ENCODE measurements at places on chromosomes 16 and 17.

- DNase-seq = no peak
Measured at GRCh38 chr17:63741143-63741407, 524 bp downstream of the STRADA start.

DNA sequence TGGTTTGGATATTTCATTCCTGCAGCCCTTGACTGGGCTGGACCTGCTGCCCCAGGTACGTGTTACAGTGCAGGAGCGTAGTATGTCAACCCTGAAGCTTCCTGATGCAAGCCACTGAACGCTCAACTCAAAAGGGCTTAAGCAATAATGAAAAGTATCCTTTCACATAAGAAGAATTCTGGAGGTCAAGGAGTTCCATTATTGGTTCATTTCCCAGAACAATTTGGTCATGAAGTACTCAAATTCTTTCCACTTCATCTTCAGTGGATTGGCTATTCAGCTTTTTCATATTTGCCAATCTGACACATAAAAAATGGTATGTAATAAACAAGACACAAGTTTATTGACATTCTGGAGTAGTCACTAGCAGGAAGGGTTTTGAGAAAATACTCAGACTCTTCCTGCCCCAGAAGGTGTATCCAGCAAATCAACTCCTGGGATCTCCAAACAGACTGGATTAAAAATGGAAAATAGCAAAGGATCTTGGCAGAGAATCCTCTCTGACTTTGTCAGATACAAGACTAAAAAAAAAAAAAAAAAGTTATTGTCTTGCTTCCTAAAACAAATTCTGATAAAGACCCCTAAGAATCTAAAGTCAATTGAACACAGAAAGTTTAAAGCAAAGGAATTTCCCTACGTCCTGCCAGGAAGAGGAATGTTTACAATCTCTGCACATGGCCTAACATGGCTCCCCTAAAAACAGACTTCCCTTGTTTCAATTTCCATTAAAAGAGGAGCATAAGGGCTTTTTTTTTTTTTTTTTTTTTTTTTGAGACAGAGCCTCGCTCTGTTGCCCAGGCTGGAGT, 37.5 kb upstream of the WSB1 start:
- no peak for DNase-seq

GRCh38 chr17:50679008-50679544, 28.6 kb downstream of the ANKRD40 start:
- no peak for DNase-seq

GRCh38 chr17:58630883-58631522, 60.8 kb downstream of the TEX14 start:
- peak; percentile 80 for DNase-seq

- DNase-seq = no peak
Measured at GRCh38 chr16:75206749-75207451, at the start of gene CTRB2. Gene CTRB2 (minus strand): TSS chr16:75207161. CDS start chr16:75207141, 20 bp downstream.

DNA sequence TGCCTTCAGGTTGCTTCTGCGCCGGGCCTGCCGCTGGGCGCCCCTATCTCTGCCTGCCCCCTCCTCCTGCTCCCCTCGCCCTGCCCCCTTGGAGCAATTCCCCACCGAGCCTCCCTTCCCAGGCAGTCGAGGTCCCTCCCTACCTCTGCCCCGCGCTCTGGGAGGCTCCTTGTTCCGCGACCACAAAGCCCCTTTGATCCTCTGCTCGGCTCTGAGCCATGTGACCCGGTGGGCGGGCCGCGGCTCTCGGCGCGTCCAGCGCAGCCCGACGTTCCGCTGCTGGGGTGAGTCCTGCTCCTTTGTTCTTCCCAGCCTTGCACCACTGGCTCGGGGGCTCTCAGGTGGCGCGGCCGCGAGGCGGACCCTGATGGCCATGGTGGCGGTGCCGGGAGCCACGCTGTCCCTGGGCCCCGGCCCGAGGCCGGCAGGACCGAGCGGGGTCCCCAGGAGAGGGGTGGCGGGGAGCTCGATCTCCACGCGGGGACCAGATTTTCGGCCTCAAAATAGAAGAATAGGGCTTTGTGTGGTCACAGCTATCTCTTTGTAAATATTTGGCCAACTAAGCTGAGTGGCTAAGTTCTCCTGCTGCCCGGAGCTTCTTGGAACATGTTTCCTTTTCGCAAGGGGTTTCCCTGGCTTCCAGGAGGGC, 310.6 kb downstream of the SEC14L1 start:
- peak; percentile 26 for DNase-seq

DNA sequence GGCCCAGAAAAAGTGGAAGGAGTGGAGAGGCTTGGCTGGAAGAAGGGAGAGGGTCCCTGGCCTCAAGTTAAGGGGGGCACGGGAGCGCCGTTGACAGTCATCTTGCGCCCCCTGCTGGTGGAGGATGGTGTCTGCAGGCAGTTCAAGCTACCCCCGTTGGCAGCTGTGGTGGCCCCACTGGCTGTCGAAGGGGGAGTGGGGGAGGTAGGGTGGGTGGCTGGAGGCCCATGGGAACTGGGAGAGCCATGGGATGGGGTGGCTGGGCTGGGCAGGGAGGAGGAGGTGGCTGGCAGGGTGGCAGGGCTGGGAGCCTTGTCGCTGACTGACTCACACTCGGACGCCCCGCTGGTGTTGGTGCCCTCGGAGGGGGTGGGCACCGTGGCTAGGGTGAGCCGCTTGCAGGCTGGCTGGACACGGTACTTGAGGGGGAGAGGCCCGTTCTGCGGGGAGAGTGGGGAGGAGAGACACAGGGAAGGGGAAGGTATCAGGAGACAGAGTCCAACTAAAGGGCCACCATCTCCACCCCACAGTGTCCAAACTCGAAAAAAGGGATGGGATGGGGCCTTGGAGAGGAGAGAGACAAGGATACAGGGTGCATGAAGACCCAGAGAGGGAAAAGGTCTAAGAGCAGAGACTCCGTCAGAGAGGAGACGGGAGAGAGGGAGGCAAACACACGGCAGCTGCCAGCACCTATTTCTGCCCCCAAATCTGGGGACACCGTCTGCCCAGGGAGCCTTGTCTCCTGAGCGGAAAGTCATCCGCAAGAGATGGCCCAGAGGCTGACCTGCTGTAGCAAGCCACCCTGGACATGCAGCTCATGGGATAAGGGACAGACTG, 5.2 kb downstream of the CISD3 start:
- DNase-seq = peak; percentile 54

- DNase-seq = no peak
Measured at GRCh38 chr16:48188449-48189102, 32.8 kb upstream of the ABCC12 start.

- DNase-seq = peak; percentile 48
Measured at GRCh38 chr17:15171167-15172047, 93.7 kb downstream of the PMP22 start.

DNA sequence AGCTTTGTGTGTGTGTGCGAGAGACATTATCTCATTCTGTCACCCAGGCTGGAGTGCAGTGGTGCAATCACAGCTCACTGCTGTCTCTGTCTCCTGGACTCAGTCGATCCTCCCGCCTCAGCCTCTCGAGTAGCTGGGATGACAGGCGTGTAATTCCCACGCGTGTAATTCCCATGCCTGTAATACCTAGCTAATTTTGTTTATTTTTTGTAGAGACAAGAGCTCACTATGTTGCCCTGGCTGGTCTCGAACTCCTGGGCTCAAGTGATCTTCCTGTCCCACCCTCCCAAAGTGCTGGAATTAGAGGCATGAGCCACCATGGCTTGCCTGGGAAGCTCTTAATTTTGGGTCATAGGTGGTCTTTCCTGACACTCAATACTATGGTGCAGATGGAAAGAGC, 205.3 kb upstream of the TNRC6C start:
- no peak for DNase-seq

GRCh38 chr17:59572301-59572924, 7.0 kb downstream of the DHX40 start:
- DNase-seq = no peak

GRCh38 chr17:68228817-68229570, 18.8 kb upstream of the AMZ2 start:
- no peak for DNase-seq

DNA sequence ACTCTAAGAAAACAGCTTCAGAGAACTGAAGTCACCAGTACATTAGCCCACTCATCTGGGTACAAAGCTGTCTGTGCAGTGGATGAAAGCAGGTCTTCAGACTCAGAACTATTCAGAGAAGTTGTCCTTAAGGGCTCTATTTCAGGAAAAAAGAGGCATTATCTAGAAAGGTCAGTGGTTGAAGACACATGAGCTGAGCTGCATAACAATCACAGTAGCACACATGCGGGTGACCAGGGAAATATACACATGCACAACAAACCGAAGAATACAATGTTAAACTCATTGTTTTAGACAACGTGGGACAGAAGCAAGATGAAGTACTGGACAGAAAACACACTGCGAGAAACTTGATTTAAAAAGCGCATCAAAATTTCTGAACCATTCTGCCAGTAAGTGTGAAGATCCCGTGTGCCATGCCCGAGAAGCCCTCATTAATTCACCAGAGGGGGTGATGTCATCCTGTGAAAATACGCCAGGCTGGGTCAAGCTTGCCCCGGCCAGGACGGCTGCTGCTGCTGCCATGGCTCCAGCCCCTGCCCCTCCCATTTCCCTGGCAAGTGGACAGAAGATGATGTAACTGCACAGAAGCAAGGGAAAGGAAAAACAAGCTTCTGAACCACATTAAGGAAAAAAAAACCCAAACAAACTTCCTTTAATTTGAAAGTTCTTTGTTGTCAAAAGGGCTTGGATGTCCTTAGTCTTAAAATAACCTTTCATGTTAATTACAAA, 10.1 kb downstream of the DYNC1LI2 start:
- DNase-seq = peak; percentile 90

GRCh38 chr17:15081008-15081407, 184.1 kb downstream of the PMP22 start:
- DNase-seq = no peak

DNA sequence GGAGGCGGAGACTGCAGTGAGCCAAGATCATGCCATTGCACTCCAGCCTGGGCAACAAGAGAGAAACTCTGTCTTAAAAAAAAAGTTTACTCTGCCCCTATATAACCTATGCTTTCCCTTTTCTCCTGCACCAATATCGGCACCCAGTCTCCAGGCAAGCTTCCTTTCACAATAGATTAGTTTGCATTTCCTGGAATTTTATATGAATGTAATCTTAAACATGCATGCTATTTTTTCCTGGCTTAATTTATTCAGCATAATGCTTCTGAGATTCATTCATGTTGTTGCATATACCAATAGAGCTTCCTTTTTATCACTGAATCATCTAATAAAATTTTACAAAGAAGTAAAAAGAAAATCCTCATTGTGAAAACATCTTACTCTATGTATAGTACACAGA, 59.4 kb downstream of the USP32 start:
- DNase-seq = no peak

DNA sequence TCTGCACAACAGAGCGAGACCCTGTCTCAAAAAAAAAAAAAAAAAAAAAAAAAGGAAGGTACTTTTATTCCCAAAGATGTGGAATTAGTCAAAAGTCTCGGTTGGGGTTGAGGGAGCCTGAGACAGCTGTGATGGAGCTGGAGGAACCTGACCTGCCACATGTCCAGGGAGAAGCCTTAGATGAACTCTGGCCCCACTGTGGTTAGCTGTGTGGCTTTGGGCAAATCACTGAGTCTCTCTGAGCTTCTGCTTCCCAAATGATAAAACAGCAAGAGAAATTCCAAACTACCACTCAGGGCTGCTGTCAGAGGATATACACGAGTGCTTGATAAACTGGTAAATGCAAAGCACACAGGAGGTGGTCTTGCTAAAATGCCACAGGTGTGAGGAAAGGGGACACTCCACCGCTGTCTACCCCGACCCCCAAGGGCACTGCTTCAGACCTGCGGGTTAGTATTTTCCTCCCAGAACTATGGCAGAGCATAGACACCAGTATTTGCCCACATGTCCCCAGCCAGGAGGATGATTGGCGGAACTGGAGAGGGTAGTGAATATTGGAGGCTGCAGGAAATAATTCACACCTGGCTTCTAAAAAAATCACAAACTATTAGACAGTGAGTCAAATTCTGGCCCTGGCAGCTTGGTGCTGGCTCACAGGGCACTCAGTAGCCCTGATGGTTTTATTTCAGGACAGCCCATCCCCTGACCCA, 14.7 kb downstream of the DRC3 start:
- DNase-seq = no peak
